ENCODE measurements at places on chromosomes 7 and 10.

GRCh38 chr10:110074298-110074697, 66.5 kb downstream of the ADD3 start:
- no peak for DNase-seq

DNA sequence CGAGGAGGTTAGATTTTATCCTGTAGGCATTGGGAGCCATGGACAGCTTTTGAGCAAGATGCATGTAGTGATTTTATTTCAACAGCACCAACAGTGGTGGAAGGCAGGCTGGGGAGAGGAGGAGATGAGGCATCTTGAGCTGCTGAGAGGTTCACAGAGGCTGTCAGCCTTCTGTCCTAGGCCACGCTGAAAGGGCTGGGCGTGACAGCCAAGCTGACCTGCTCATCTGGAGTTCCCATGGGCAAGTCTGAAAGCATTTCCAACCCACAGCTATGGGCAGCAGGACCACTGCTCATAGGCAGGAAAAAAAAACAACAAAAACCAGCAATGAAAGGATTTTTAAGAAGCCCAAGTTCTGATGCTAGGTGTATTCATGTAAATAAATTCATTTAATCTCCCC, 7.7 kb downstream of the NEURL1 start:
- no peak for DNase-seq

- no peak for DNase-seq
These were observed 28.2 kb downstream of the PPIF start for GRCh38 chr10:79375321-79376077.

DNA sequence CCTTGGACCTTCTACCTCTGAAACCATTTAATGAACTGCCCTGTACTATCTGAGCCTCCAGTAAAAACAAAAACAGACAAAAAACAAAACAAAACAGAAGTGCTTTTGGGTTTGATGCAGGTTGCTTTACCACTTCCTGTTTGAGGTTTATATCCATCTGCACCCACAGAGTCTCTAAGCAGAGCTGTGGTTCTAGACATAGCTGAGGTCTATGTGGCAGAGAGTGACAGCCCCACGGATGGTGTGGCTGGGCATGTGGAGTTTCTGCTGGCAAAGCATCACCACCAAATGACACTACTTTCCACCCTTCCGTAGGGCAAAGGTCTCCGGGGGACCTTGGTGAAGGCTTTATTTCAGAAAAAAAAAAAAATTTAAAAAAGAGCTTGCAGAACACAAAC, 754.2 kb downstream of the GRID1 start:
- DNase-seq, result no peak

GRCh38 chr7:11779864-11780674, 51.9 kb downstream of the THSD7A start:
- no peak for DNase-seq
